Kidney (tissue), 22 donors: ENCODE measurements at places on chromosomes 7 and 10.

DNA sequence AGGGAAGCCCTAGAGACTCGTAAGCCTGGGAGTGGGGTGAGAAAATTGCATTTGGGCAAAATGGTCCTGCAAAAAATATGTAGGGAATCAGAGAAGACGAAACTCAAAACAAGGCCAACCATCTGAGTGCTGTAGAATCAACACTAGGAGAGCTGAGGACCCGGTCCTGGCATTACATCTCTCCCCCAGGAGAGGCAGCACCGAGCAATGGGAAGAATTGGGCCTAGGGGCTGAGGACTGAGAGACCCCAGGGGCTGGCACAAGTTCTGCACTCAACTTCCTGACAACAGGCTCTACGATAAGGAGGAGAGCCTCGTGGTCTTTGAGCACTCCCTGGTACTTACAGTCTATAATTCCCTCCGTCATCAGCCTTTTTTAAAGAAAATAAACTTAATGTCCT lies 47.6 kb downstream of the BPGM start:
- no peaks in the 10 kb centered on the region for H3K36me3 ChIP-seq
- peak overlapping the region; percentile 17 for H3K27ac ChIP-seq
- H3K27me3 ChIP-seq, result no peaks in the 10 kb centered on the region
- no peak overlapping the region for H3K4me3 ChIP-seq
- H3K4me1 ChIP-seq, result peaks cover 7% of the 10 kb centered on the region
- no peak for DNase-seq

GRCh38 chr10:94358480-94358879 lies 4.3 kb downstream of the NOC3L start:
- H3K4me1 ChIP-seq, result no peaks in the 10 kb centered on the region
- no peak overlapping the region for H3K27ac ChIP-seq
- no peak overlapping the region for H3K4me3 ChIP-seq
- no peaks in the 10 kb centered on the region for H3K27me3 ChIP-seq
- DNase-seq, result no peak

- no peaks in the 10 kb centered on the region for H3K27me3 ChIP-seq
- no peaks in the 10 kb centered on the region for H3K4me1 ChIP-seq
- no peak overlapping the region for H3K27ac ChIP-seq
- H3K36me3 ChIP-seq, result no peaks in the 10 kb centered on the region
Measured at GRCh38 chr7:92409357-92409756, 37.9 kb upstream of the GATAD1 start.

GRCh38 chr7:105769901-105770628 lies 106.3 kb downstream of the ATXN7L1 start:
- H3K36me3 ChIP-seq, result no peaks in the 10 kb centered on the region
- H3K4me3 ChIP-seq, result no peak overlapping the region
- no peak overlapping the region for H3K27ac ChIP-seq

DNA sequence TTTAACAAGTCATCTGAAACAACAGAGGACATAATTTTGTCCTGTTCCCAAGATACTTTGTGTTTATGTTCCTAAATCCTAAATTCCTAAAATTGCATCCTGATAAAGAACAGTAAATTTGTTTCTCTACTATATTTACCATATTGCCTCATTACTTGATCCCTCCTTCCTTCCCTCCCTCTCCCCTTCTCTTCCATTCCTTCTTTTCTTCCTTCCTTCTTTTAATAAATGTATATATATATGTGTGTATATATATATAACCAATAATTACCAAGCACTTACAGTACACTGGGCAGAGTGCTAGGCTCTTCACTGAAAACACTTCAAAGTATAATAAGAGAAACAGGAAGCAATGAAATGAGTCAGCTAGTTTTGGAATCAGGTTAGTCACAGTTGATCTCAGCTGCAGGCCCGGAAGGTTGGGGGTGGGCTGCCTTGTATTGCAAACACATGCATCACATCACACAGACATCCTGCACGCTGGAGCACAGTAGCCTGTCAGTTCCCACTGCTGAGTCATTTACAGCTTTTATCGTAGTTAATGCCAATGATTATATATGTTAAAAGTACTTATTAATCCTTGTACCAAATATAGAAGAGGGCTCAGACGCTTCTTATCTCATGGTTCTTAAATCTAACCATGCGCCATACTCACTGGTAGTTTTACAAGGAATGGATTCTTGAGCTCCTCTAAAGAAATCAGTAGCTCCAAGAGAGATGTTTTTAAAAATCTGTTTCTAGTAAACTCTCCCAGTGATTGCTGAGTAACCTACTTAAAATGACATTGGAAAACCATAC lies 551.7 kb downstream of the GRM8 start:
- H3K36me3 ChIP-seq, result no peaks in the 10 kb centered on the region
- H3K4me1 ChIP-seq, result no peaks in the 10 kb centered on the region
- peak; percentile 59 for DNase-seq
- H3K4me3 ChIP-seq, result no peak overlapping the region
- H3K27me3 ChIP-seq, result no peaks in the 10 kb centered on the region

- no peak overlapping the region for H3K27ac ChIP-seq
- no peaks in the 10 kb centered on the region for H3K4me1 ChIP-seq
- DNase-seq, result no peak
- H3K27me3 ChIP-seq, result no peaks in the 10 kb centered on the region
- H3K36me3 ChIP-seq, result no peaks in the 10 kb centered on the region
- no peak overlapping the region for H3K4me3 ChIP-seq
Measured at GRCh38 chr10:30176182-30176581, 116.8 kb upstream of the JCAD start.

DNA sequence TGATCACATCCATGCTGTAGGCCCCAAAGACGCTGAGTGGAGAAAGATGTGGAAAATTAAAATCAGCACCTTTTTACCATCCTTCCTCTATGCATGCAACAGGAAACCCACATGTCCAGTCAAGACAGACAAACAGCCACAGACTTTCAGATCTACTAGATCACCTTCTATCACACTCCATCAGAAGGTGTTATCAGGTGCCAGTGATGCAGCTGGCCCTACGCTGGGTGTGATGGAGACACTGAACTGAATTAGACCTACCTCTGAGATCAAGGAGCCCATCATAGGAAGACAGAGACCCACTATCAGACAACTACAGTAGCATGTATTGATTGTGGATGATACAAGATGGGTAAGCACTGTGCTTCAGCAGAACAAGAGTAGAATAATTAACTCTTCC lies 15.5 kb downstream of the CYP3A4 start:
- no peak overlapping the region for H3K27ac ChIP-seq
- no peak overlapping the region for H3K4me3 ChIP-seq
- H3K36me3 ChIP-seq, result no peaks in the 10 kb centered on the region
- no peak for DNase-seq

DNA sequence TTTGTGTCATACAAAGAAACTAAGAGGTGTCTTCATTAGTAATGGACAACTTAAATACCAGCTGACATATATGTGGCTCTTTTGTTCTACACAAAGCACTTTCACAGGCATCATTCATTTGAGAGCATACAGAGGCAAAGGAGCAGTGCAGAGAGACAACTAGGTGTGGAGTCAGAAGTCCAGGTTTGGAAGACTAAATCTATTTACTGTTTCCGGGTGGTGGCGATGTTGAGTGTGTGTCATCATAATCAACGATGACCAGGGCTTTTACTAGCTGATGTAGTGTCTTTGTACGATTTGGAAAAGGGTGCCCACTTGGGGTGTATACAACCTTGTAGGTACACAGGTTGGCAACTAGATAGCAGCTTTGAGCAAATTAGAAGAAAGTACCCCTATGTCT lies 195.5 kb upstream of the CCDC6 start:
- no peaks in the 10 kb centered on the region for H3K27me3 ChIP-seq
- no peak for DNase-seq
- H3K4me3 ChIP-seq, result no peak overlapping the region
- H3K36me3 ChIP-seq, result peaks cover 41% of the 10 kb centered on the region
- H3K4me1 ChIP-seq, result peaks cover 3% of the 10 kb centered on the region

GRCh38 chr7:106640368-106641141 lies 20.4 kb downstream of the CCDC71L start:
- no peak for DNase-seq
- no peaks in the 10 kb centered on the region for H3K27me3 ChIP-seq
- H3K4me3 ChIP-seq, result no peak overlapping the region
- H3K4me1 ChIP-seq, result no peaks in the 10 kb centered on the region
- H3K36me3 ChIP-seq, result no peaks in the 10 kb centered on the region
